ENCODE measurements at places on chromosomes 2 and 18.

GRCh38 chr2:11224887-11225286, 69.6 kb downstream of the SLC66A3 start:
- no peak for DNase-seq

GRCh38 chr2:112996635-112997034, 8.6 kb upstream of the IL36A start:
- DNase-seq: no peak

- no peak for DNase-seq
Observed at GRCh38 chr2:35246702-35247101, 1108.9 kb upstream of the CRIM1 start.

GRCh38 chr2:30628341-30628740, 178.9 kb downstream of the CAPN13 start:
- no peak for DNase-seq

GRCh38 chr2:27795868-27796277, 24.4 kb downstream of the MRPL33 start:
- peak; percentile 27 for DNase-seq

DNA sequence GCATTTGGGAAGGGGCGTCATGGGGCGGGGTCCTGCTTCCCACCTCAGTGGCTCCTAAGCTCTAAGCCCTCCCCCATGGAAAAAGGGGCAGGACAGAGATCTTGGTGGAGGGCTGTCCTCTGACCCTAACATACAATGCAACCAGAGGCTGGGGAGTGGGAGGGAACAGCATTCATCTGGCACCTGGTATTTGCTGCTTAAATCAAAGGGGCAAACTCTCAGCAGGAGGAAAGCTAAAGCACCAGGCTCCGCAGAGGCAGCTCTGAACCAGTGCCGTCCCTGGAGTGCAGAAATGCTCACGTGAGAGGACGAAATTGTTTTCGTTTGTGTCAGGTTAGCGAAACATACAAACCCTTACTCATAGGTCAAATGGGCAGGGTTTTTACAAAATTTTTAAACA, 92.7 kb upstream of the PXDN start:
- DNase-seq: peak; percentile 38

GRCh38 chr2:177906041-177906718, 166.4 kb downstream of the PDE11A start:
- peak; percentile 67 for DNase-seq

DNA sequence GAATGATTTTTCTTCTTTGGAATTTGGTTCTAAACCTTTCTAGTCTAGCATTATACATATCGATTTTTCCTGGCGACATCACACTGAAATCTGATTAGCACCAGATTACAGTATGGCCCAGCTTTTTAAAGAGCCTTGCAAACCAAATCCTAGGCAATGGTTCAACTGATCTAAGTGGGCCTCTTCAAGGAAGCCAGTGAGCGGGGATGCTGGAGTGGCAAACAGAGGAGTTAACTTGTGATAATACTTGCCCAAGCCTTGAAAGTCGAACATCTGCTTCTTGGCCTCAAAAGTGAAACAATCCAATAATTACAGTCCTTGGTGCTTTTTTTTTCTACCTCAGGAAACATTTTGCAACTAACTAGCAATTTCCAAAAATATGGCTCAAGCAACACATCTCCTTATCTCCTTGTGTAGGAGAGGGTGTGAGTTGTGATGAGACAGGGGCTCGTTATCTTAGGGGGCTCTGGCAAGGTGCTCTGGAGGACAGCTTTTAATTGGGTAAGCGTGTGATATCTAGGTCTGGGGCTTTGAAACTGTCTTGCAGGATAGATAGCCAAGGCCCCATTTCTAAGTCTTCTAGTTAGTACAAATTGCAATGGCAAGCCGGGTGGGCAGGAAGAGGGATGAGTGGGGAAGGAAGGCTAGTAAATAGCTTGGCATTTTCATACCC, 240.2 kb upstream of the CCDC68 start:
- no peak for DNase-seq

- no peak for DNase-seq
Observed at GRCh38 chr2:216845426-216845825, 14.4 kb downstream of the TNP1 start.

GRCh38 chr2:142076317-142076716, 54.5 kb downstream of the LRP1B start:
- DNase-seq: no peak

DNA sequence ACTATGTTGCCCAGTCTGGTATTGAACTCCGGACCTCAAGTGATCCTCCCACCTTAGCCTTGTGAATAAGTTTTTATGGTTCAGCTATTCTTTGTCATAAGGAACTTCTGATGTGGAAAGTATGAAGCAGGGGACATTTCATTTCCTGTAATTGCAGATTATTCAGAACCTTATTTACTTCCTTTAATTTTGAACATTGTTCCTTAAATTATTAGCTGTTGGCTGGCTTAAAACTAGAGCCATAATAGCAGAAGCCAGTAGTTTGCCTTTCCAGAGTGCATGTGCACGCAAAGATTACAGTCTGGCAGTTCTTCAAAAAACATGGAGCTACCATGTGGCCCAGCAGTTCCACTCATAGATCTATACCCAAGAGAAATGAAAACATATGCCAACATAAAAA, 53.1 kb downstream of the PMS1 start:
- no peak for DNase-seq

- DNase-seq: no peak
Observed at GRCh38 chr2:117958186-117958585, 55.7 kb downstream of the CCDC93 start.

GRCh38 chr18:70535041-70535440, 246.2 kb downstream of the SOCS6 start:
- no peak for DNase-seq

GRCh38 chr2:238594796-238595749, 168.3 kb downstream of the ASB1 start:
- DNase-seq: no peak

GRCh38 chr2:108918941-108919341, 70.1 kb downstream of the EDAR start:
- DNase-seq: no peak

DNA sequence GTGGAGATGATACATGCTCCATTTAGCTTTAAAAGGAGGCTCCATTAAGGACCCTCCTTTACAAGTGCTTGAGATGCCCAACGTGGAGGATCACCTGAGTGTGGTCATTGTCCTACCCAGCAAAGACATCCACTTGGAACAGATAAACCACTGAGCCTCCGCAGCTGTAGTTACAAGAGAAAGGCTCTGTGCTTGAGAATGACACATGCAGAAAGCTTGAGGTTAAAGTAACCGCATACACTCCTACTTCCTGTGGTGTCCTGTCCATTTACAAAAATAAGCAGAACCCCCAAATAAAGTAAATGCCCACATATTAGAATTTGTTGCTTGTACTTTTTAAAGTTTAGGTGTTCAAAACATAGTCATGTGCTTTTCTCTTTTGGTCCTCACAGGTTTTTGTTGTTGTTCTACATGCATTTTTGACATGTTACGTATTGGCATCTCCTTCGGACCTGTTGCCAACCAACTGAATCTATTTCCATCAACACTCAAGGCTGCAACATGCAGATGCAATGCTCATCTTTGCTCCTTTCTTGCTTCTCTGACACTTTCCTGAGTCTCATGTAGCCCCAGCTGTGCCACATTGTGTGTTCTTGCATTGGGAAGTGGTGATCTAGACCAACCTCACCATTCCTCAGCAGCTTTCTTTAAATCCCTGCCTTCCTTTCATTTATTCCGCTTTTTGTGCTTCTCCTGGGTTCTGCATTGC, 56.0 kb downstream of the SERPINB7 start:
- DNase-seq: no peak

DNA sequence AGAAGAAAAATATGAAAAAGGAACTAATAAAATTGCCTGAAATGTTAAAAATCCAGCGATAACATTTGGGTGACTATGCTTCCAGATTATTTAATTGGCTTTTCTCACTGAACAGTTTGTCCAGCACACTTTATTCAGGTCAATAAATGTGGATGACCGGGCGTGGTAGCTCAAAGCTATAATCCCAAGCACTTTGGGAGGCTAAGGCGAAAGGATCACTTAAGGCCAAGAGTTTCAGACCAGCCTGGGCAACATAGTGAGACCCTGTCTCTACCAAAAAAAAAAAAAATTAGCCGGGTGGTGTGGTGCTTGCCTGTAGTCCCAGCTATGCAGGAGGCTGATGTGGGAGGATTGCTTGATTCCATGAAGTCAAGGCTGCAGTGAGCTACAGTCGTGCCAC, 55.4 kb downstream of the TGOLN2 start:
- DNase-seq: no peak

DNA sequence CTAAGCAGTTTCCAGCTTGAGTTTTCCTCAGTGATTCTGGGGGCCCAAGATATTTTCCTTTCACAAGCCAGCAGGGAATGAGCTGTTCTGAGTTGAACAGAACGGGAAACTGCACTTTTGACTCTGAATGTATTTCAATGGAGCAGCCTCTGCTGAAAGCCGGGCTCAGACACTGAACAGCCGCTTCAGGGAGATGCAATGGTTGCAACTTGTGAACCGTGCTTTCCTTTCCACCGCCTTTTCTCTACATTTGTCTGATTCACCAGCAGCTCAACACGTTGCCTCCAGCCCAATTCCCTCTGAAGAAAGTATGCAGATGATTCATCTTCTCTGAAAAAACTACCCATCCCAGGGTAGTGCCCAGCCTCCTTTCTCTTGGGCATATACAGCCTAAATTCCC, 119.3 kb upstream of the PKDCC start:
- peak; percentile 48 for DNase-seq

- DNase-seq: no peak
Observed at GRCh38 chr18:49008156-49008555, 57.4 kb upstream of the SMAD7 start.

DNA sequence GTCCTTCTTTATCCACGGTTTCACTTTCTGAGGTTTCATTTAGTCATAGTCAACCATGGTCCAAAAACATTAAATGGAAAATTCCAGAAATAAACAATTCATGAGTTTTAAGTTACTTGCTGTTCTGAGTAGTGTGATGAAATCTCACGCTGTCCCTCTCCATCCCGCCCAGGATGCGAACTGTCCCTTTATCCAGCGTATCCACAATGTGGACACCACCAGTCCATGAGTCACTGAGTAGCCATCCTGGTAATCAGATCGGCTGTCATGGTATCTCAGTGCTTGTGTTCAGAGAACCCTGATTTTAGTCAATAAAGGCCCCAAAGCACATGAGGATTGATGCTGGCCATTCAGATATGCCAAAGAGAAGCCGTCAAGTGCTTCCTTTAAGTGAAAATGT, 3.7 kb downstream of the SP140L start:
- no peak for DNase-seq

- DNase-seq: no peak
Observed at GRCh38 chr2:120780402-120780801, 44.7 kb downstream of the GLI2 start.

- DNase-seq: no peak
Observed at GRCh38 chr2:122174061-122174460, 418.6 kb downstream of the TSN start.

DNA sequence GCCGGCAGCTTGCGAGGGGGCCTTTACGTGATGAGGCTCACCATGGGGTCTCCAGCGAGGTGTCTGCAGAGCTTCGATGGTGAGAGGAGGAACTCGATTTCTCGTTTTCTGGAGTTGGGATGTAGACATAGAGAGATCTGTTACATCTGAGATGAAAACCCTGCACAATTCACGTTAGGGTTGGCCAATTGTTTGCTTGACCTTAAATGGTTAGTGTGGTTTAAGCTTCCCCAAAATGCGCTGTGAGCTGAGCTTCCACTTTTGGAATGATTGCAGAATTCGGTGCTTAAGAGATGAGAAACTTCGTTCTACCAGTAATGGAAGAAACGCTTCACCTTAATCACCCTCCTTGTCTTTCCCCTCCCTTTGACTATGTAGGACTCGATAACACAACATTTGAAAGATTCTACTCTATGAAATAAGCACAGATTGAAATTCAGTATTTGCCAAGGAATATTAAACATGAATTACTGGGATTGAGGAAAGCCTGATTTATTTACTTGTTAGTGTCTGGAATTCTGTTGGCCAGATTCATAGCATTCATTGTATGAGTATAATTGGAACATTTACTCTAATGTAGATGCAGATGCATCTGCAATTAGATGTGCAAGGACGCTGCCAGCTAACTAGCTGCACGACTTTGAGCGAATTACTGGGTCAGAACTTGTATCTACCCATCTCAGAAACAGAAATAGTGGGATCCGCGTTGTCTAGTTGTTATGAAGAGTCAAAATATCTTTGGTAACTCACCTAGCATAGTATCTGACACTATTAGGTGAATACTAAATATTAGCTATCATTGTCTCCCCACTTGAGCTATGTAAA, 1.6 kb upstream of the KLF7 start:
- no peak for DNase-seq

- no peak for DNase-seq
Observed at GRCh38 chr18:62795813-62796212, 80.5 kb downstream of the PHLPP1 start.

GRCh38 chr2:78682781-78683180, 342.7 kb upstream of the REG3G start:
- DNase-seq: no peak

DNA sequence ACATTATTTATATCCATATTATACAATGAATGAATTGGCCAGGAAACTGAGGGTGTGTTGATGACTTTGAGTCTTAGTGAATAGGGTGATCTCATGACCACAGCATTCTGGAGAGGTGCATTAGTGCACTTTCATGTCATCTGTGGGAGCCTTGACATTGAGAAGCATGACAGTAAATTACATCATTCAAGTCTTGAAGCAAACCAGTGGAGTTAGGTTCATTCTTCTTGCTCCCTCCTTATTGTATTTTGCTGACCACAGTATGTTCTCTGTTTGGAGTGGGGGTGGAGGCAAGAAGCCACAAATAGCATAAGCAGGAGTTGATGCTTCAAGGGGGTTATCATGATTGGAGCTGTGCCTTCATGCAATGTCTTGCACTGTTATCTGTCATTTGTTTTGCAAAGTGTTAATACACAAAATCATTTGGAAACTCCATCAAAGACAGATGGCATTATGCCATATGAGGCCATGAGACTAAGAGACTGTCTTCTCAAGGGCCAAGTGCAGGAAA, 680.2 kb downstream of the NYAP2 start:
- DNase-seq: peak; percentile 61

DNA sequence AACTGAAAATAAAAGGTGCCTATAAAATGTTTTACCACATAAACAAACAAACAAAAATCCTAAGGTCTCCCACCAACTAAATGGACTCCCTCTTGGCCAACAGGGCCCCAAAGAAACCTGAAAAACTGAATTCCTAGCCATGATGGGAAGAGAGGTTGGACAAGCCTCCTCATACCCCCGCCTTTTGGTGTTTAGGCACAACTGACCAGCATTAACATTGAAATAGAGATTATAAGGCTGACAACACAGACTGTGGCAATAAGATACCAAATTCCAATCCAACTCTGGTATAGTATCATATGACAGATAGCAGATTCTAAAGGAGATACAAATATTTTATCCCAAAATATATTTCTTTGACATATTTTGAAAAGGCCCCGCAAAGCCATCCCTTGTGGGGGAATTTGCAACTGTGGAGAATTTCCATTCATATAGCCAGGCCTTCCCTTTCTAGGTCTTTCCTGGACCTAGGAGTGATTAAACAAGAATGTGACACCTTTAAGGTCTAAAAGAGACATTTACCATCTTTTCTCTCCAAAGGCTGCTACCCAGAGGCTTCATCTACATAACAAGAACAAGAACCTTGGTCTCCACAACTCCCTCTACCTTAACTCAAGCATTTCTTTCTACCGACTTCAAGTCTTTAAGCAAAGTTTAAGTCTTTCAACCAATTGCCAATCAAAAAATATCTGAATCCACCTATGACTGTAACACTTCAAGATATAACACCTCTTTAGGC, 80.0 kb downstream of the CHN1 start:
- DNase-seq: no peak
